Heart left ventricle (tissue), 16 donors: ENCODE measurements at places on chromosomes 13 and 19.

- no peak for DNase-seq
Observed at GRCh38 chr19:16445238-16446107, 26.3 kb downstream of the EPS15L1 start.

DNA sequence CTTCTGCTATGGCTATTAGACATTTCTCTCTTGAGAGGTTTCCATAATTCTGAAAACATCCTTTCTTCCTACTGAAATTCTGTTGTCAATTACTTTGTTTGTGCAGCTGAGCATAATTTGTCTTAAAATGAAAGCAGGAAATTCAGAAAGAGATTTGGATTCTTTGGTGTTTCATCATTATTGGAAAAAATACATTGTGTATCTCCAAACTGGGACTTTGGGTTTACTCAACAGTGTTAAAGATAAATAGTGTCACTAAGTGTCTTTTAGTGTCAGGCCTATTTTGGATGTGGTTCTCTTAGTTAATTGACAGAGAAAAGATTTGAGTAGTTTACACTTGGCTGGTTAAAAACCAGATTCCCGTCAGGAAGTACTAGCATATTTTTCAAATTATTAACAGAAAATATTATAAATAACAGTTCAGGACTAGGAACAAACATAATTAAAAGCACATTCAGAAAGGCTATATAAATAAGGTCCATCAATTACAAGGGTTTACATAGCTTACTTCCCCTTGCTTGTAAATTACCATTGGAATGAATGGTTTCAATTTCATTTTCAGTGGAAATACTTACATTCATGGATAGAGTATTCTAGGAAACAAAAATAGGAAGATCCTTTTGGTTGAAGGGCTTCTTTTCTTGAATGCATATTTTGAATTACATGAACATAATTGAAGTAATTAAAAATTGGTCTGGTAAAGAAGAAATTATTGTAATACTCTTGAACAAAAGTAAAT, 483.1 kb downstream of the GPC6 start:
- no peak for DNase-seq

- DNase-seq: peak; percentile 73
Observed at GRCh38 chr19:7533281-7533885, 2.1 kb upstream of the PNPLA6 start.

- DNase-seq: no peak
Observed at GRCh38 chr13:106490569-106491321, 44.7 kb downstream of the EFNB2 start.

DNA sequence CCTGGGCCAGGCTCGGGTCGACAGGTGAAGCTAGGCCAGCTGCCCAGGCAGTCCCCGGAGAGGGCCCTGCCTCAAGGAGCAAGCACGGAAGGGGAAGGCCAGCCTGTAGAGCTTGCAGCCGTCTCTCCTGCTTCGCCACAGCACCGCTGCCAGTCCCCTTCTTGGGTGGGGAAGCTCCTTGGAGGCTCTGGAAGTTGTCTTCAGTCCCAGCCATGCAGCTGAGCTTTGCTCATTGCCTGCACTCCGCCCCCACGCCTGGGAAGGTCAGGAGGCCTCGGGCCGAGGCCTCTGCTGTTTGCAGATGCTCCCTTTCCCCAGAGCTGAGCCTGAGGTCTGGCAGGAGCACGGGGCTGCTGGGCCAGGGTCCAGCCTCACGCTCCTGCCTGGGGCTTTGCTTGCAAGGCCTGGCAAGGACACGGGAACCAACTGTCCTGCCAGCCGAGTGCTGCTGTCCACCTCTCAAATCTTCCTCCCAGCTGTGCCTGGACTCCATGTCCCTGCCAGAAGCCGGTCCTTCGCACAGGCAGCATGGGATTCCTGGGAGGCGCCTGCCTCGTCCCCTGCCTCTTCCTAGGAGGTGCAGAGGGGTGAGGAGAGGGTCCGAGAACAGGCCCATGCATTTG, 13.3 kb downstream of the PLEKHF1 start:
- DNase-seq: peak; percentile 90

DNA sequence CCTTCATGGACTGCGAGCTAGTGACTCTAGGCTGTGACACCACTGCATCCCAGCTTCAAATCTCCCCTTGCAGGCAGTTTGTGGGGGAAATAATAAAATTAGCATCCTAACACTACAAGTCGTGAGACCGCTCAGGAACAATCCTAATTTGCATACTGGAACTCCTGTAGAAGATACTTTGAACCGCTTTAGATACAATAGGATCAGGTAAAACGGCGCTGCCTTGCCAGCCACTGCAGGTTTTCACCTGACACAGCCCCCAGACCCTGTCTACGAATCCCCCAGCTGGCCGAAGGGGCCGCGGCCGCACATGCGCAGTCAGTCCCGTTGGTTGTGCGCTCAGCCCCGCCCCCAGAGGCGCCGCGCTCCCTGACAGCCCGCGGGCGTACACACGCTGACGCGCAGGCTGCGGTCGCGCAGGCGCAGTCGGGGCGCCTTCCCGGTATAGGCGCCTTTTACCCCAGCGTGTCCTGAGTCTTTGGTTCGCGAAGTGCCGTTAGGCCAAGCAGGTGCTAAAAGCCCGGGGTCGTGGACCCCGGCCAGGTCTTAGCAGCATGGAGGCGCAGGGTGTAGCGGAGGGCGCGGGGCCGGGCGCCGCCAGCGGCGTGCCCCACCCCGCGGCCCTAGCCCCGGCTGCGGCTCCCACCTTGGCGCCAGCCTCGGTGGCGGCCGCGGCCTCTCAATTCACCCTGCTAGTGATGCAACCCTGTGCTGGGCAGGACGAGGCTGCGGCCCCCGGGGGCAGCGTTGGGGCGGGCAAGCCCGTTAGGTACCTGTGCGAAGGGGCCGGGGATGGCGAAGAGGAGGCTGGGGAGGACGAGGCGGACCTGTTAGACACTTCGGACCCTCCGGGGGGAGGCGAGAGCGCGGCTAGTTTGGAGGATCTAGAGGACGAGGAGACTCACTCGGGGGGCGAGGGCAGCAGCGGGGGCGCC, at the start of gene RFXAP:
RFXAP (plus strand) TSS at position 419 of the 935 bp plus-strand sequence; CDS start at position 555, 136 bp downstream.
- DNase-seq: peak; percentile 89

DNA sequence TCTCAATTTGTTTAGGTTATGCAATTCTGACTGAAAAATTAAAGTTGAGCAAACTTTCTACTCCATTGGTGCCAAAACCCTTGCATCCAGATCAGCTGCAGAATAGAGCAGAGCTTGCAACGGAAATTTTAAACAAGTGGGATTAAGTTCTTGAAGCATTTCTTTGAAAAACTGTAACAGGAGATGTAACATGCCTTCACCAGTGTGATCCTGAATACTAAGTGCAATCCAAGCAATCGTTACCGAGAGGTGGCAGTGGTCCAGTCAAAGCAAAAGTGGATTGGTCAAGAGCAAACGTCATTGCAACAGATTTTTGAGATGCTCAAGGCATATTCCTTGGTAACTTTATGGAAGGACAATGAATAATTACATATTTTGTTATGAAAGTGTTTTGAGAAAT, 841.1 kb upstream of the SLITRK5 start:
- no peak for DNase-seq

DNA sequence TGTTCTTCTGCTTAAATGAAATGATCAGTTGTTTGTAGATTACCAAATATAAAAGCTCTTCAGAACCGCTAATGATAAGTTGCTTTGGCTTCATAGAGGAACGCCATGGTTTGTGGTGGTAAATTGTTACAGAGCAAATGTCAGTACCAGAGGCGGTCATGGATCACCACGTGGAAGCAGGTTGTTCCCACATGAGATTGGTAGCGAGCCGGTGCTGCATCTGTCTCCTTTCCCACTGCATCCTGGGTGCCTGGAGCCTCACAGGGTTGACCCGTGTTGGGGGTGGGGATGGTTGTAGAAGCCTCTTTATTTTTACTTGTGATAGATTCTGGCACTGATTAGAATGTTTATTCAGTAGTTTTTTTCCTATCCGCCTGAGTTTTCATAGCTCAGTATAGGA, 14.7 kb downstream of the GARRE1 start:
- DNase-seq: no peak

DNA sequence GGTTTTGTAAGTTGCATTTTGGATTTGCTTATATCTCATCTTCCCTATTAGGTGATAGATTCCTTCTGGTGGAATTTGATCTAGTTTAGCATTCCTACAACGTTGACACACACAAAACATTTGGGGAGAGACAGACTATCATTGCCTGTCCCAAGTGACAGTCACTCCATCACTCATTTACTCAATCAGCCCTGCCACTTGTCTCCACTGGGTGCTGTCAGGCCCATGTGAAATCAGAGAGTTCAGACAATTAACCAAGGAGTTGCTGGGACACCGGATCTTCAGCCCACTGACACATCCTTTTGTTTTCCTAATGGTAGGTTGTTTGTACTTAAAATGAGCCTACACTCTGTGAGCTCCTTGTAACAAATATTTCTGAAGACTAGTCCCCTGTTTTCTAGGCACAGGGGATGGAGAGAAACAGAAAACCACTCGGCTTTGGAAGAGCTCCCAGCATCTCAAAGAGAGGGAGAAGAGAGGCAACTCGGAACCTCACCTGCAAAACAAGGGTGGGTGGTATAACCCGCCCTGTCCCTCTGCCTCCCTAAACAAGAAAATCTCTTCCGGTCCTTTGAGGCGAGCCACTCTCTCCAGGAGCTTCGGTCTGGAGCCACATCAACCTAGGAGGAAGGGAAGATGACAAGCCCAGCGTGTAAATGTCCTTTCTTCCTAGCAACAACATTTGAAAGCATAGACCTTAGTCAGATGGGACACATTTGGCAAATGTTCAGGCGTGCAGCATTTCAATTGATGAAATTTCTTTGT, 440.9 kb upstream of the KLF12 start:
- no peak for DNase-seq

GRCh38 chr13:78686461-78686860, 27.5 kb upstream of the OBI1 start:
- no peak for DNase-seq

GRCh38 chr13:41296879-41297646, 14.0 kb upstream of the NAA16 start:
- DNase-seq: no peak

DNA sequence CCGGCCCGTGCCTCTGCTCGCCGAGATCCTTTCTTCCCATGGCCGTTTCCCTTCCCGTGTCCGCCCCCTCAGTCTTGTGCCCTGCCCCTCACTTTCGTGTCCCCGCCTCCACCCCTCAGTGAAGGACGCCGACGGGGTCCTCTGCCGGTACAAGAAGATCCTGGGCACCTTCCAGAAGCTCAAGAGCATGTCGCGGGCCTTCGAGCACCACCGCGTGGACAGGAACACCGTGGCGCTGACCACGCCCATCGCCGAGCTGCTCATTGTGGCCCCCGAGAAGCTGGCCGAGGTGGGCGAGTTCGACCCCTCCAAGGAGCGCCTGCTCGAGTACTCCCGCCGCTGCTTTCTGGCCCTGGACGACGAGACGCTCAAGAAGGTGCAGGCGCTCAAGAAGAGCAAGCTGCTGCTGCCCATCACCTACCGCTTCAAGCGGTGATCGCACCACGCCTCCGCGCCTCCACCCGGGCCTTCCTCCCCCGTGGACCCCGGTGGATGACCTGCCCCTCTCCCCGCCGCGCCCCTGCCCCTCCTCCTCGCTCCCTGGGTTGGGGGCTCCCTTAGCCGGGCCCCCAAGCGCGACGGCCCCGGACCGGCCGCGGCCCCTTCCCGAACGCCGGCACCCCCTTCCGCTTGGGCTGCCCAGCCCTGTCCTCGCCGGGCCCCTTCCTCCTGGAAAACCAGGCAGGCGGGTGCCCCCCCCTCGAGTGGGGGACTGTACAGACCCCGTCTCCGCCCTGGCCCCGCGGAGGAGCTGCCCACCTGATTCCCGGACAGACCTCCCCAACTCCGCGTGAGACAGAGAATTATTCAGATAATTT, 2.3 kb upstream of the U2AF2 start:
- DNase-seq: no peak

GRCh38 chr13:40986101-40986856, 32.8 kb downstream of the ELF1 start:
- DNase-seq: no peak

DNA sequence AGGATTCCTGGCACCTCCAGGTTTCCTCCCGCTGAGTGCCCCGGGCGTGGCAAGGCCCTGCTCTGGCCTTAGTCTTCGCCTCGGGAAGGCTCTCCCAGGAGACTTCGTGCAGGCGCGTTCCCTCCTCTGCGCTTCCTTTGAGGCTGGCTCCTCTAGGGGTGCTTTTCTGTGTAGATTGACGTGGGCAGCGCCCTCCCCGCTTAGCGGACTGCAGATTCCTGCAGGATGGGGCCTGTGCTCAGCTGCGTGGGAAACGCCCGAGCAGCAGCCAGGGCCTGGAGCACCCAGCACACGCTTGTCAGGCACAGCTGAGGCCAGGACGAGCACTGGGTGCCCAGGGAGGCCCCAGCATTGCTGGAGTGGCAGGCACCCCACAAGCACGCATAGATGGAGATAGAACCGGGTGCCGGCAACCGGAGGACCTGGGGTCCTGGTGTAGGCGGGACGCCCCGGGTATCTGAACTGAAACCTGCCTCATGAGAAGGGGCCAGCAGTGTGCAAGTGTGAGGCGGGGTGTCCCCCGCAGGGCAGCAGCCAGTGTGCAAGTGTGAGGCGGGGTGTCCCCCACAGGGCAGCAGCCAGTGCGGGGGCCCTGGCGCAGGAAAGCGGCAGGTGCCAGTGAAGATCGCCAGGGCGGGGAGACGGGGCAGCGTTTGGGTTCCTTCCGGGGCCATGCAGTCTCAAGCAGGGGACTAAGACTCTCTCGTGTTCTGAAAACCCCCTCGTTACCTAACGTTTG, 3.4 kb downstream of the NDUFS7 start:
- DNase-seq: no peak

DNA sequence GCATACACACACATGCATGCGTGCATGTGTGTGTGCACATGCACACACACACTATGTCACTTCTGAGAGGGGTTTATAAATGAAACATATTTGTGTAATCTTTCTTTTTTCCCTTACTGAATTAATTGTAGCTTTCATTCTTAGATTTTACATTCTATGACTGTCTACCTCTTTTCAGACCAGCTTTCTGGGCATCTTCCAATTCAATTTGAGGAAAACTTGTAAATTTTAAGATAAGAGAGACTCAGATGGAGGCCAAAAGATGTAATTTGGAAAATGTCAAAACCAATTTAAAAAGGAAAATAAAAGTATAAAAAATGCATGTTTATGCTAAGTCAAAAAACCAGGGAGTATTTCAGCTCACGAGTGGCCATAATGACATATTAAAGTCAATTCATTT, 594.5 kb downstream of the OLFM4 start:
- DNase-seq: no peak

DNA sequence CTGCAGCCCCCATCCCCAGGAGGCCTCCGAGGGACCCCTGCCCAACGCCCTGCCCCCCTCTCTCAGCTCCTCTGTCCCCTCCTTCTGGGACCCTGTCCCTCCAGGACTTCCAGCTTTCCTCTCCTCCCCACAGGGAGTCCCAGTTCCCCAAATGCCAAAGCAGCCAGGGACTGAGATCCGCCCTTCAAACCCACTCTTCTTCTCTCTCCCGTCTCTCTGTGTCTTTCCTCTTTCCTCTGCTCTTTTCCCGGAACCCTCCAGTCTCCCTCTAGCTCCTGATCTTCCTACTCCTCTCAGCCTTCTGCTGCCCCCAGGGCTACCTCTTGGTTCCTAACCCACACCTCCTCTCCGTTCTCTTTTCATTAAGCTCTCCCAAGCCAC, 377 bp downstream of the CA11 start:
- DNase-seq: no peak

GRCh38 chr13:80010286-80010831, 330.6 kb downstream of the SPRY2 start:
- DNase-seq: no peak
